ENCODE measurements at places on chromosomes 1 and 21.

DNA sequence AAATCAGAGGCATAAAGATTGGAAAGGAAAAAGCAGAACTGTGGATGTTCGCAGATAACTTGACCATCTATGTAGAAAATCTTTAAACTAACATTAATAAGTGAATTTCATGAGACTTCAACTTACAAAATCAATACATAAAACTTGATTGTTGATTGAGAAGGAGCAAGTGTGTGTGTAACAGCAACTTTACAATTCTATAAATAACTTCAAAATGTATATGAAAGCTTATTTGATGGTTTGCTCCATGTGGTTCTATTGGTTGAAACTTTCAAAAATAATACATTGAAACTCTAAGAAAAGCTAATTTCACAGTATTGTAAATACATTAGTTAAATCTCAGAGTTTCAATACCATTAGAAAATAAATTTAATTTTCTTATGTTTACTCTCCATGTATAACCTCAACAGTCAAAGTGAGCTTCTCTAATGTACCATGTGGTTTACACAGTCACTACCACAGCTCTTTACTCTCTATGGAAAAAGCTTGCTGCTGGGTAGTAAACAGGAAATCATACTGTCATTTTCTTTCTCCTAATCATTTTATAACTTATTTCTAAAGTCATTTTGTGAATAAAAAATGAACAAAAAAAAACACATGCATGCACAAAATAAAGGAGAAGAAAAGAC, 12.0 kb downstream of the AKT3 start:
- no peak for DNase-seq

- DNase-seq, result no peak
Observed at GRCh38 chr1:212512816-212513559, 80.3 kb downstream of the NENF start.

DNA sequence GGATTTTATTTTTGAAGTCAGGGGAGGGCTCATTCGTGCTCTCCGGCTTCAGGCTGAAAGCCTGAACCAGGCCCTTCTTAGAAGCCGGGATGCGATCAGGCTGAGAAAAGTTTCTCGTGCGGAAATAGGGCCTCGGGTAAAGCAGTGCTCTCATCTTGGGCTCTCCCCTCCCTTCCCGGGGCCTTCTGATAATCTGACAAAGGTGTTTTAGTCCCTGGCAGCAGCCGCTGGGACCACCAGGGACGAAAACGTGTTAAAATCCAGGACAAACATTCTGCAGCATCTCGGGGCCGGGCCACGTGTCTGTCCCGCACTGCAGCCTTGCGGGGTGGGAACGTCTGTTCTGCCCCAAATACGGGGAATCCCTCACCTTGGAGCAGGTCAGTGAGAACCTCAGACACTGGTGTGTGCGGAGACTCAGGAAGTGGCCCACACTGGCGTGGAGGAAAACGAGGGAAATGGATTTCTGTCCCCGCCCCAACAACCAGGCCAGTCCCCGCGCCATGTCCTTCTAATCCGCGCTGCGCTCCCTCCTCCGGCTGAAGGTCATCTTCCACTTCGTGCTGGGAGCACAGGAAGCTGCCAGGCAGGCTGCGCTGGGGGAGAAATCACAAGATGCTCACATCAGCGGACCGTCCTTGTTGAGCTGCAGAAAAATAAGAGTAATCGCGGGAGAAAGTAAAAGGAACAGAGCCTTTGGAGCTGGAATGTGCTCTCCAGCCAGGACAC, 16.6 kb upstream of the AJAP1 start:
- DNase-seq, result no peak

DNA sequence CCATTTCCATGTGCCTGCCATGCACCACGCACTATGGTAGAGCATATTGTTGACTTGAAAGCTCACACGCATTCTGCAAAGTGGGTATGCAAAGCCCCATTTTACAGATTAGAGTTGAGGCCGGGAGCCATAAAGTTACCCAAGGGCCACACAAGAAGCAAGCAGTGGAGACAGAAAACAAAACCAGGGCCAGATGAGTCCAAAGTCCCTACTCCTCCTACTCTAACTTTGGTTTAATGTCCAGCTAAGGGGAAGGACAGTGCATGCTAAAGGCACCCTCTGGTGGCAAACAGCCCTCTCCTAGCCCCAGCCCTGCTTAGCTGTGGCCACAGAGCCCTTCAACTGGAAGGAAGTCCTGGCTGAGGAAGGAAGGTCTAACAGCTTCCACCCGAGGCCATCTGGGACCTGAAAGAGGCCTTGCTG, 74.9 kb downstream of the SLC66A1 start:
- no peak for DNase-seq

DNA sequence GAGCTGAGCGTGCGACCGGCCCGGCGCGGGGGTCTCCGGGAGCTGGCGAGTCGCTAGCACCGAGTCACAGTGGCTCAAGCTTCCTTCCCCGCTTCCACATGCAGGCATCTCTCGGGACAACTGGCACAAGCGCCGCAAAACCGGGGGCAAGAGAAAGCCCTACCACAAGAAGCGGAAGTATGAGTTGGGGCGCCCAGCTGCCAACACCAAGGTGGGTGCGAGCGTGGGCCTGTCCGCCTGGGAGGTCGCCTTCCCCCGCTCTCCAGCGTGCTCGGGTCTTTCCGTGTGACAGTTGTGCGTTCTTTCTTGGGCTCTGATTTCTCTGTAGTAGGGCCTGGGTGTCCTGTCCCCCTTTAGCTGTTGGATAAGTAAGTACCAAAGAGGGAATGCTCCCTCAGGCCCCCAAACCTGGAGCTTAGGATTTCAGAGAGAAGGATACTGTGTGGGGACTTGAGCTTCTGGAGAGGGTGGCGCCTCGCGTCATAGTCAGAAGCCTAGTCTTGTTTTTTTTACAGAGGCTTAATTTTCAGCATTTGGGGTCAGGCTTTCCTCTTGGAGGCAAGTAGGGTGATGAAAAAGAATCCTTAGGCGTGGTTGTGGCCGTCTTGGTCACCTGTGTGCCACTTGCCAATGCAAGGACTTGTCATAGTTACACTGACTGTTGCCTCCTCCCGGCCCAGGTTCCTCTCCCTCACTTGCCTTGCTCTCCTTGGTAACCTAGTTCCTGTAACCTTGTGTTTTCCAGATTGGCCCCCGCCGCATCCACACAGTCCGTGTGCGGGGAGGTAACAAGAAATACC, 790 bp downstream of the RPS8 start:
- DNase-seq, result peak; percentile 39

DNA sequence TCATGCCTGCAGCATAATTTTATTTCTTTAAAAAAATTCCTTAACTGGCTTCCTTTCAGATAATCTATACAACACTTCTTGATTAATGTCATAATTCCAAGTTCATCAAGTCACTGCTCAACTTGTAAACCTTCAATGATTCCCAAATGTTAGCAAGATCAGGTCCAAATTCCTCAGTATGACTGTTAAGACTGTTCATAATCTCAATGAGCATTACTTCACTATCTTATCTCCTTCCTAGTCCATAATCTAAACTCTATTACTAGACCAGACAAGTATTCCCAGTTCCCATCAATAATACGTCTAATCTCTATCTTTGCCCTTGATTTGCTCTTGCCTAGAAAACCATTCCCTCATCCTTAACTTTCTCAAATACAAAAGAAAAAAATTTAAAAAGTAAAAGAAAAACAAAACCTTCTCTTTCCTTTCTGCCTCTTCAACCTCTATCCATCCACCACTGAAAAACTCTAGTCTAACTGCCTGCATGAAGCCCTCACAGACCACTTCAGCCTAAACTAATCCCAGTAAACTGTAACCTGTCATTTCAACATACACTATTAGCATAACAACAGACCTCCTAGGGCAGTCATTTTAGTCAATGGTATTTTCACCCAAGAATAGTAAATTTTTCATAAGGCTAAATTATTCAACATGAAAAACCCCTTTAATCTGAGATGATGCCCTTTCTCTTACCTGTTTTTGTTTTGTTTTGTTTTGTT, 15.5 kb downstream of the LUZP1 start:
- no peak for DNase-seq

GRCh38 chr1:115702959-115703358, 61.2 kb downstream of the VANGL1 start:
- no peak for DNase-seq

GRCh38 chr1:173823781-173824314, 625 bp upstream of the DARS2 start:
- no peak for DNase-seq
